ENCODE measurements at places on chromosomes 12 and 14.

- DNase-seq, result peak; percentile 33
These were observed 263.4 kb upstream of the PLEKHG7 start for GRCh38 chr12:92439420-92439805.

GRCh38 chr12:104299842-104300481 is 3.6 kb upstream of the EID3 start:
- no peak for DNase-seq

DNA sequence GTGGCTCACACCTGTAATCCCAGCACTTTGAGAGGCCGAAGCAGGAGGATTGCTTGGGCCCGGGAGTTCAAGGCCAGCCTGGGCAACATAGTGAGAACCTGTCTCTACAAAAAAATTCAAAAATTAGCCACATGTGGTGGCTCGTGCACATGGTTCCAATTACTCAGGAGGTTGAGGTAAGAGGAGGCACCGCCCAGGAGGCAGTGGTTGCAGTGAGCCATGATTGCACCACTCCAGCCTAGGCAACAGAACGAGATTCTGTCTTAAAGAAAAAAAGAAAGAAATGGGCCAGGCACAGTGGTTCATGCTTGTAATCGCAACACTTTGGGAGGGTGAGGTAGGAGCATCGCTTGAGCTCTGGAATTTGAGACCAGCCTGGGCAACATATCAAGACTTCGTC is 33.5 kb downstream of the MAP1LC3B2 start:
- DNase-seq, result no peak

GRCh38 chr14:69519204-69520100 is 34.9 kb downstream of the PLEKHD1 start:
- no peak for DNase-seq

GRCh38 chr12:89706986-89707702 is 1.5 kb downstream of the ATP2B1 start:
- DNase-seq, result no peak

DNA sequence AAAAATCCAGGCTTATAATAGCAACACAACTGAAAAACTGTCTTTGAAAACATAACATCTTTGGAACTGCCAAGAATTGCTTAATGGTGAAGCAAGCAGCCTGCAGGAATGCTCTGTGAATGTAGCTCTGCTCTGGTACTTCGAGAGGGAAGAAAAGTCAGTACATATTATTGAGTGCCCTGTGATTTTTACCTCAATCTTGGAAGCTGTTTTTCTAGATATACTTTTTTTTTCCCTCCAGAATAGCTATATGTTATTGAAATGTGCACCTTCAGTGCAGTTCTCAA is 508.1 kb downstream of the PCNX1 start:
- no peak for DNase-seq

DNA sequence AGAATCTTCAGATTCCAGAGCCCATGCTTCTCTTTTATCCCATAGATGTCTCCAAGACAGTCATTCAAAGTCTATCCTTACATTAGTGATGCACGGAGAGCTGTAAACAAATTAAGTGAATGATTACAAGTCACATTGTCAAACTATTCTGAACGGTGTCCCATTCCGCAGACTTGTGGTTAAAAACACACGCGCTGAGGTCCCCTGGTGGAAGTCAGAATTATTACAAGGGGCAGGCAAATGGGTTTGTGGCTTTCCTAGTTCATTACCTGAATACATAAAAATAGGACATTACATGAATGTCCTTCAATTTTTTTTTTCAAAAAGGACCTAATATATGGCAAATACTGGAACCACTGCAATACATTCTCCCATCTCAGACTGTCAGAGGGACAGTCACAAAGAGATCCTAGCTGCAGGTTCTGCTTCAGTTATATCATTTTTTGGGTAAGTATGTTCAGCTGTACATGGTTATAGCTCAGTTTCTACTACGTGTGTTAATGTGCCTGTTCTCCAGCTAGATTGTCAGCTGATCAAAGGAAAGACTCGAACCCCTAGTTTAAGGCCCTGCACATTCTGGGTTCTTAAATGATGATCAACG is 53.1 kb upstream of the STON2 start:
- no peak for DNase-seq

DNA sequence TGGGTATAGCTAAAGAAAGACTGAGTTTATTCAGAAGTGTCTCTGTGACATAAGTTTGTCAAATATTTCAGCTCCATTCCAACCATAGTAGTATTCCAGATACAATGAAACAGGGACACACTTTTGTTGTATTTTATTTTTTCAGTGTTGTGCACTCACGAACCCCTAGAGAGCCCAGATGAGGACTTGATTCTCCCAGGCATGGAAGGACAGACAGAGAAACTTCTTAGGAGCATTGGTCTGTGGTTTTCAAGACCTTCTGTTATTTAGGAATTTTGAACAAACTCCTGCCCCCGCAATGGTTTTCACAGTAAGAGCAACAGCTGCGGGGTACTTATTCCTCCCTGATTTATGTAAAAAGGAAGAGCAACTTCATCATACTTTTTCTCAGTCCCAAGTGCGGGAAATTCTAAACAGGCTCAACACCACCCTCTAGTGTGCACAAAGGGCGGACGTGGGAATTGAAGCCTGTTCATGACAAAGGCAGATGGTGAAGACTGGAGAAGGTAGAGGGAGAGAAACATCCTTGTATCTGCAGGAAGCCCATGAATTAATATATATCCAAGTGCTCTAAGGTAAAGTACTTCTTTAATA is 147.6 kb downstream of the PAH start:
- DNase-seq, result no peak

GRCh38 chr14:67553547-67553946 is 20.5 kb downstream of the PLEKHH1 start:
- DNase-seq, result no peak

GRCh38 chr14:65373016-65373670 is 39.4 kb upstream of the FUT8 start:
- DNase-seq, result no peak

- DNase-seq, result no peak
These were observed at the start of gene EXOC3L4 for GRCh38 chr14:103094406-103095209. Gene EXOC3L4 (plus strand): TSS chr14:103094725. CDS start chr14:103100220, 5,495 bp downstream.

GRCh38 chr12:65840793-65841670 is 16.7 kb downstream of the HMGA2 start:
- DNase-seq, result no peak

GRCh38 chr12:67067453-67068203 is 201.5 kb upstream of the CAND1 start:
- no peak for DNase-seq

DNA sequence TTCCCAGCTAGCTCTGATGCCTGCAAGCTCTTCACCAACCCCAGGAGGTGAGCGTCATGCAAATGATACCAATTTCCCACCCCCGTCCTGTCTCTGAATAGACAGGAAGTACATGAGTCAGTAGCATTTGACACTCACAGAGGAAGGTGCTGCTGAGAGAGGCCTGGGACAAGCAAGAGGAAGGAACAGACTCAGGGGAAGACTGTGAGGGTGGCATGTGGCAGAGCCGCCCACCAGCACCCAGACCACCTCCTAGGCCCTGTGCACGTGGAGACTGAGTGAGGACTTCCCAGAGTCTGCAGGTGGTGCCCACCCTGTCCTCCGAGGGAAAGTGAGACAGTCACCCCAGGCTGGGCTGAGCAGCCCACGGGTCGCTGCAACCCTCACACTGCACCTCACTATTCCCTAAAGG is 199.5 kb upstream of the SFSWAP start:
- no peak for DNase-seq

- DNase-seq, result no peak
These were observed 5.1 kb downstream of the DPPA3 start for GRCh38 chr12:7716381-7716780.

DNA sequence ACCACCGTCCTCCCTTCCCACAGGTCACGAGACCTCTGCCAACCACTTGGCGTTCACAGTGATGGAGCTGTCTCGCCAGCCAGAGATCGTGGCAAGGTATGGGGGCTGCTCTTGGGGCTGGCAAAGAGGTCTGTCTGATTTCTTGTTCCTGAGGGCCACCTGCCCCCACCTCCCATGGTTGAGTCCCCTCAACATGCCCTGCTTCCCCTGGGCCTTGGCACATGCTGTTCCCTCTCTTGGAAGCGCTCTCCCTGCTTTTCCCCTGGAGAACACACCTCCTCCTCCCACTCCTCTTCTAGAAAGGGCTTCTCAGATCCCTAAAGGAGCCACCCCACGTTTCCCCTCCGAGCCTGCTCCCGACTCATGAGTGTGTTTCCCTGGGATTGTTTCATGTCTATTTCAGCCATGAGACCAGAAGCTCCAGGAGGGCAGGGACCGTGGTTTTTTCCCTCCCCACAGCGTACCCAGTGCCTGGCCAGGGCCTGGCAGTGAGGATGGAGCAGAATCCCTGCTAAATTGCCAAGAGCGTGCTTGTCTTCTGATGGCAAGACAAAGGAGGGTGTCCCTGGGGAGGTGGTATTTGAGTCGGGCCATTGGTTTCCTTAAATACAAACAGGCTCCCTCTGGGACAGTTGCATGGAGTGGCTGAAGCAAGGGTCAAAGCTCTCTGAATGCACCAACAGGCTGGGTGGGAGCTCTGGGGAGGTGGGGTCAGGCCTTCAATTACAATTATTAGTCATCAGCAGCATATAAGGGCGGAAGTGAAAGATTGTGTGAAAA is 34.1 kb downstream of the CYP46A1 start:
- DNase-seq, result no peak

DNA sequence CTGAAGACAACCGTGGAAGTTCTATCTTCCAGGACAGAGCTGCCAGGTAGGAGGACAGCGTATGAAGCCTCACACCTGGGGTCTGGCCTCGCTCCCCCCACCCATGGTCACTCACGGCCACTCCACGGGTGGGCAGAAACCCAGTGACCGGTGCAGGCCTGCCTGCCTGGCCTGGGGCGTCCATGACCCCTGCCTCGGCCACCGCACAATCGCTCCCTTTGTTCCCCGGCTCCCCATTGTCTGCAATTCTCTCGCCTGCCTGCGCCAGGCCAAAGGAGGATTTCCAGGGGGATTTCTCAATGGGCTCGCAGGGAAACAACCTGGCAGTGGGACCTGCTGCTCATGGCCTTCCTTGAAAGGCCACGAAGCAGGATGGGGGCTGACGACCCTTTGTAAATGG is 22.6 kb downstream of the CCDC85C start:
- DNase-seq, result no peak

DNA sequence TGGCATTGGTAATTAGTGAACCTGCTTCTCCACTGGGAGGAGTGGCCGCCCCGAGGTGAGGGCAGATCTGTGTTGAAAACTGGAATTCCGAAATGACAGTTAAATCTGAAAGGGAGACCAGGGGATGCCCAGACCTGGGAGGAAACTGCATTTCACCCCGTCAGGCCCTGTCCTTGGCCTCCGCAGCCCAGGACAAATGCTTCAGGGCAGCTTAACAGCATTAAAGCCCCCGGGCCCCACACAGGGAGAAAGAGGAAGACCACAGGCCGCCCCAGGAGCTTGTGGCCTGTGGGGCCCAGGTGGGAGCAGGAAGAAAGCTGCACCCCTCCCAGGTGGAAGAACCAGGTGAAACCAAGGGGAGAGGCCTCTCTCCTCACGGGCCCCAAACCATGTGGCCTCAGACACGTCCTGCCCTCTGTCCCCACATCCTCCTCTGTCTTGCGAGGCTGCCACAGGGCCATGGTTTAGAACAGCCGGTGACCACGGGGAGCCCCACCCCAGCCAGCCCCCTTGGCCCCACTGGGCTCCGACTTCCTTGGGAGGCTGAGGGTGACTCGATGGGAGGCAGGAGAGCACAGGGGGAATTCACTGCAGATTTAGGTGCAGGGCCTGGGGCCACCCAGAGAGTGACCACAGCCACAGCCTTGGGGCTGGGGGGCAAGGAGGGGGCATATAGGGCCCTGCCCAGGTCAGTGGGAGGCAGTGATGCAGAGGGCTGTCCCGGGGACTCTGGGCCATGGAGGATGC is 265.4 kb downstream of the ADGRD1 start:
- no peak for DNase-seq

DNA sequence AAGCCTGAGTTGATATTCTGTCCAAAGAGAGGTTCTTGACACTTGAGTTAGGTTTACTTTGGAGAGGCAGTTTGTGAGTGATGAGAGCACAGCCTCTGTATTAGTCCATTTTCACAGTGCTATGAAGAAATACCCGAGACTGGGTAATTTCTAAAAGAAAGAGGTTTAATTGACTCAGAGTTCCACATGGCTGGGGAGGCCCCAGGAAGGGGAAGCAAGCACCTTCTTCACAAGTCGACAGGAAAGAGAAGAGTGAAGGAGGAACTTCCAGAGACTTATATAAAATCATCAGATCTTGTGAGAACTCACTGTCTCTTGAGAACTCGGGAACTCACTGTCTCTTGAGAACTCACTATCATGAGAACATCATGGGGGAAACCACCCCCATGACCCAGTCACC is 5.4 kb downstream of the ZC3H14 start:
- DNase-seq, result no peak

GRCh38 chr14:56313789-56314188 is 195.6 kb downstream of the PELI2 start:
- no peak for DNase-seq

DNA sequence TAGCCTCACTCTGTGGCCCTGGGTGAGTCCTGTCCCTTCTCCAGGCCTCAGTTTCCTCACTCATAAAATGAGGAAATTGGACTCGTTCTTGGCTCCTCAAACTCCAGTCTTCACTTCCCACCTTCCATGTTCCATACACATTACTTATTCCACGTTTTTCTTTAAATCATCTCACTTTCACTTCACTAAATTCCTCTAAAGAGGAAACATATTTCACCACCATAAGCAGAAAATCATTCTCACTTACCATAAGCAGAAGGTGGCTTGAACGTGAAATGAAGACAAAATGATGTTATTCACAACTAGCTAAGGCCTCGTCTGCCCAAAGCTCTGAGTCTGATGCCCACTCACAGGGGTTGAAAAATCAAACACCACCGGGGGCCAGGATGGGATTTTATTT is 278.3 kb downstream of the ADGRD1 start:
- DNase-seq, result no peak

DNA sequence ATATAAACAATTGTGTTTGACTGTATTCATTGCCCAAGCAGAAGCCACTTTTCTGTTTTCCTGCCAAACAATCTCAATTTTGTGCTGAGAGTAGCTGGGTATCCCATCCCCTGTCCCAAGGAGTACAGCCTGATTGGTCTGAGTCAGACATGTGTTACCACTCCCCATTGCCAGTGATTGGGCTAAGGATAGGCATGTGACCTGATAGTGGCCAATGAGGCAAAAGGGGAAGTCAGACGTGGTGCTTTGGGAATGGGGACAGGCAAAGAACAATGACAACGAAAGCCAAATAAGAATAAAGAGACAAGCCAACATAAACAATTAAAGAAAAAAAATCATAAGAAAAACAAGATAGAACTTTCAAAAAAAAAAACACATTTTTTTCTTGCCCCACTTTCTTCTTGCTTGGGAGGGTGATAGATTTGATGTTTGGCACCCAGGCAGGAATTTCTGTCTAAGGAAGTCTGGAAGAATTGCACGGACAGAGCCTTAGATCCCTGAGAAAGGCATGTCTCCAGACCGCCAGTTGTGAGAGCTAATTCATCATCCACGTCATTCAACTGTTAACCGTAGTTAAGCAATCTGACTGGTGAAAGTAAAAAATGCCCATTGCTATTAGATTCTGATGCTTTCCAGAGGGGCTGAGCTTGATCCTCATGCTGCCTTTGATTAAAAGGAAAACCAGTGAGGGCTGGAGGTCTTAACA is 626.6 kb upstream of the TMEM132C start:
- DNase-seq, result no peak

Data from brain pericyte (primary cell).